ENCODE measurements at places on chromosomes 1 and 21.

GRCh38 chr1:89363196-89363595 is 663 bp upstream of the GBP6 start:
- DNase-seq = no peak

- DNase-seq = peak; percentile 68
Observed at GRCh38 chr1:155139895-155140629, at the start of gene DPM3. DPM3 (minus strand) TSS chr1:155140531; CDS start chr1:155140240, 291 bp downstream.

DNA sequence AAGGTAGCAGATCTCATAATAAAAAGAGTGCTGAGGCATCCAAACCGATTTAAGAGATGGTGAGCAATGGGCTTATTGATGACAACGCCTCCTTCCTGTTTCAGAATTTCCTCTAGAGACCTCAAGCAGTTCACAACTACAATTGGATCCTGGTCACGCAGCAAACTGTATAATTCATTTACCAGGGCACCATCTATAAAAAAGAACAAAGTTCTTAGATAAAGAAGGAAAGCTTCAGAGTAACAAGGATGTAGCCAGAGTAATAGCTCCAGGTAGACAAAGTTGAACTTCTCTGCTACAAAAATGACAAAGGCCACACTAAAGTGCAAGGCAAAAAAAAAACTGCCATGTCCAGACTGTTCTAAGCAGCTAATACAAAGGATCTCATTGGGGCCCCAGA is 3.4 kb downstream of the AP4B1 start:
- DNase-seq = no peak

GRCh38 chr1:182803846-182804245 is 14.3 kb downstream of the NPL start:
- no peak for DNase-seq

GRCh38 chr21:43578677-43579303 is 80.5 kb downstream of the HSF2BP start:
- no peak for DNase-seq

DNA sequence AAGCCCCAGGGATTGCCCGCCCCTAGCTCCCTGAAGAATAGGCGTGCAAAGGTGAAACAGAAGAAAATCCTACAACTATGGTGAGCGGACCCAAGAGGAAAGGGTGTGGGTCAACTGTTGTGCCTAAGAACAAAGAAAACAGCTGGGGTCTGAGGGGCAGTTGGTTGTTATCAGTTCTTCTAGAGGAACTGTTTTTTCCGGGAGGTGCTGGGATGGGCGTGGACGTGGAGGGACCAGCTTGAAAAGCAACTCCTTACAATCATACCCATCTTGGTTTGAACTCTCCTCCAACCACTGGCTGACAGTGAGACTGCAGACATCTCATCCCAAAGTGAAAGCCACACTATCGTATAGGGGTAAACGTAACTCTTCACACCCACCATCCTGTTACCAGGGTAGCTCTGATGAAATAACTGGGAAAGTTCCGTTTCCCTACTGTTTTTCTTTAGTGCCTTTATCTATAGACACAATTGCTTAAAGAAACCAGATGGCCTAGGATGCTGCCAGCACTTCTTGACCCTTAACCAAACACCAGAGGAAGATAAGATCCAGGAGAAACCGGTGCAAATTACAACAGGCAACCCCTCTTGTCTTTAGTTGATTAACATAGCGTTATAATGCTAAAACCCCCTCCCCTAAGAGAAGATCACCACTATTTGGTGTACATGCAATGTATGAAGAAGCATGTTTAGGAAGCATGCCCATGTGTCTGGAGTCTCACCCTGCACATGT is 25.6 kb upstream of the FAM89A start:
- no peak for DNase-seq

- no peak for DNase-seq
Observed at GRCh38 chr1:166119471-166119965, 47.3 kb downstream of the FAM78B start.

All from brain microvascular endothelial cell (primary cell).